Astrocyte (in vitro differentiated cells and primary cell): ENCODE measurements at places on chromosomes 1 and 21.

DNA sequence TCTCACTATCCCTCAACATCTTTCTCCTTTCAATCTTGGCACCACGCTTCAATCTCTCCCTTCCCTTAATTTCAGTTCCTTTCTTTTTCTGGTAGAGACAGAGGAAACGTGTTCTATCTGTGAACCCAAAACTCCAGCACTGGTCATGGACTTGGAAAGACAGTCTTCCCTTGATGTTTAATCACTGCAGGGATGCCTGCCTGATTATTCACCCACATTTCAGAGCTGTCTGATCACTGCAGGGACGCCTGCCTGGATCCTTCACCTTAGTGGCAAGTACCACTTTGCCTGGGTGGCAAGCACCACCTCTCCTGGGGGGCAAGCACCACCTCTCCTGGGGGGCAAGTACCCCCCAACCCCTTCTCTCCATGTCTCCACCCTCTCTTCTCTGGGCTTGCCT, 27.8 kb downstream of the SELL start:
- no peak overlapping the region for H3K27ac ChIP-seq
- no peaks in the 10 kb centered on the region for H3K36me3 ChIP-seq
- H3K4me3 ChIP-seq, result no peak overlapping the region
- no peaks in the 10 kb centered on the region for H3K4me1 ChIP-seq

- peaks cover 5% of the 10 kb centered on the region for H3K36me3 ChIP-seq
- DNase-seq, result peak; percentile 29
- H3K27me3 ChIP-seq, result no peaks in the 10 kb centered on the region
- no peaks in the 10 kb centered on the region for H3K4me1 ChIP-seq
These were observed 4.2 kb downstream of the STXBP3 start for GRCh38 chr1:108750476-108751181.

DNA sequence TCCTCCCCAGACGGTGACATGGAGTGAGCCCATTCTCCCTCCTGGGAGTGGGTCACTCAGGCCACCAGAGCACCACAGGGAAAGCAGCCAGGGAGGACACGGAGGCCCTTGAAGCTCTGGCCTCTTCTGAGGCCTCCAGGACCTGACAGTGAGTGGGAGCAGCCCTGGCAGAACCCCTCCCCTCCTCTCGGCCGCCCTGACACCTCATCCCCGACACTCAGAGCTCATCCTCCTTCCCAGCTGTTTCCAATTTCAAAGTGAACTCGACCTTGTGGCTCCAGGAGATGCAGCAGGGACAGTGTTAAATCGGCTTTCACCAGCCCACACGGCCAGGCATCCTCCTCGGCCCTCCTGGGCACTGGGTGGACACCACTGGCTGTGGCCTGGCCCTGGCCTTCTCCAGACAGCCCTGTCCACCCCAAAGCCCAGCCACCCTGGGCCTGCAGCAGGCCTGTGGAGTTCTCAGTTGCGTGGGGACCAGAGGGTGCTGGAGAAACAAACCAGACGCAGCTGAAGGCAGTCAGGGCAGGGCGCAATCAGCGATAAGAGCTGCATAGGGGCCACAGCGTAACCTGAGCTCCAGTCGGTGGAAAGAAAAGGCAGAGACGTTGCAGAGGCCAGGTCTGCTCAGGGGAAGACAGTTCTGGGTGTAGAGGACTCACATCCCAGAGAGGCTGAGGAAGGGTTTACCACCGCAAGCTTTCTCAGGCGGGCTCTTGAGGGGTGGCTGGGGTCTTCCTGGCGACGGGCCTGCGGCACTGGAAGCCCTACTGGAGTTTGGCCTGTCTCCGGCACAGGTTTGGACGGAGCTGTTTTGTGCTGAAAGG, 27.1 kb downstream of the FTCD start:
- no peak overlapping the region for H3K27ac ChIP-seq
- no peaks in the 10 kb centered on the region for H3K27me3 ChIP-seq
- no peak for DNase-seq
- H3K4me3 ChIP-seq, result no peak overlapping the region
- peaks cover 3% of the 10 kb centered on the region for H3K4me1 ChIP-seq

DNA sequence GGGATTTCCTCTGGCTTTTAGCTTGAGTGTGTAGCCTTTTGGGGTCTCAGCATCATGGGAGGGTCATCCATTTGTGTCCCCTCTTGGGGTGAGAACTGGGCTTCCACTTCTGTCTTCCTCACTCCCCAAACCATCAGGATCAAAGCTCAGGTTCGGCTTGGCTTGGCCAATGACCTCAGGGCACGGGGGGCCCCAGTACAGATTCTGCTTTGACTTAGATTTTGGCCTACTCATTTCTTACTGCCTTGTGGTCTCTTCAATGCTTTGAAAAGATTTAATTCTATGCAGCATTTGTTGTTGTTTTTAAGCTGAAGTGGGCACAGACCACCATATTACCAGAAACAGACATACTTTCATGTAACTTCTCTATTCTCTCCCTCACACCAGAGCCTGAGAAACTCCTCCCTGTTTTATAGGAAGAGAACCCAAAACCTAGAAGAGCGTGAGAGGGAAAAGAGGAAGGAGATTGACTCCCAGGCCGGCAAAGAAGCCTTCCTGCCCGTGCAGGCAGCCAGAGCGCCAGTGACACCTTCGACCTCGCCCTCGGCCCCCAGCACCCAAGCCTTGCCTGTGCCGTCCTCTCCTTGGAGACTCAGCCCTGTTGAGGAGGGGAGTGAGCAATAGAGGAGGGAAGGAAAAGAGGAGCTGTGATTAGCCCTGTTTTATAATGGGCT, 1.9 kb upstream of the S100A3 start:
- H3K27ac ChIP-seq, result no peak overlapping the region
- H3K4me1 ChIP-seq, result peaks cover 22% of the 10 kb centered on the region
- H3K4me3 ChIP-seq, result no peak overlapping the region
- no peaks in the 10 kb centered on the region for H3K36me3 ChIP-seq
- H3K27me3 ChIP-seq, result no peaks in the 10 kb centered on the region
- DNase-seq, result no peak

- H3K27me3 ChIP-seq, result no peaks in the 10 kb centered on the region
- DNase-seq, result peak; percentile 69
- no peaks in the 10 kb centered on the region for H3K36me3 ChIP-seq
- H3K27ac ChIP-seq, result no peak overlapping the region
- peaks cover under 1% of the 10 kb centered on the region for H3K4me1 ChIP-seq
These were observed 235.2 kb downstream of the DISC1 start for GRCh38 chr1:231861541-231862481.

- no peak overlapping the region for H3K4me3 ChIP-seq
- no peaks in the 10 kb centered on the region for H3K27me3 ChIP-seq
- DNase-seq, result no peak
These were observed 226.1 kb downstream of the DNAH14 start for GRCh38 chr1:225155555-225155954.
